ENCODE measurements at places on chromosomes 12 and 14.

DNA sequence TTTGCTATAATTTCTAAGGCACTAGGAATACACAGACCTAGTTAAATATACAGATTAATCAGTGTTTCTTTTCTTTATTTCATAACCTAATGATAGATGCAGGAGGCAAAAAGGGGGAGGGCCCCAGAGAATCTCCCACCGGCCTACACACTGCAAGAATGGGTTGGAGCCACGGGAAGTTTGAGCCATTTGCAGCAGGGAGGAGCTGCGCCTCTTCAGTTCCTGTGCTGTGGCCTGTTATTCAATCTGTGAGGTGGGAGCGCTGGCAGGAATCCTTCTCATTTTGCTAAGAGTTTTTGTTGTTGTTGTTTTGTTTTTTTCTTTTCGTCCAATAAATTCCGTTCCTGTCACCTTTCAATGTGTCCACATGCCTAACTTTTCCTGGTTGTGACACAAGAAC lies 251.3 kb upstream of the RPL10L start:
- no peak for DNase-seq

GRCh38 chr12:21583587-21583986 lies 21.1 kb downstream of the GYS2 start:
- no peak for DNase-seq

DNA sequence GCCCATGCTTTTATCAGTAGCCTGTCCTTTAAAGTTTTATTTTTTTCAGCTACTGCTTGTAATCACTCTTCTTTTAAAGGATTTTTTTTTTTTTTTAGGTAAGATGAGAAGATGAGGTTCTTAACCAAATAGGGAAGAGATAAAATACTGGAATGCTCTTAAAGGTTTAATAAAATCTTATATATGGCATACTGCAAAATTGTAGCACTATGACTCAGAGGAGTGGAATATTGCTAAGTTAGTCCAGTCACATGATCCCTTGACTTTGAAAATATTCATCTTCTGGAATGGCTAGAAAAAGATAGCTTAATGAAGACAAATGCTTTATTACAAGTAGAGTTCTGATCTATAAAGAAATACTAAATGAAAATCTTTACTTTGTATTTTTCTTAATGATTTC lies 116.6 kb downstream of the NAV3 start:
- no peak for DNase-seq

DNA sequence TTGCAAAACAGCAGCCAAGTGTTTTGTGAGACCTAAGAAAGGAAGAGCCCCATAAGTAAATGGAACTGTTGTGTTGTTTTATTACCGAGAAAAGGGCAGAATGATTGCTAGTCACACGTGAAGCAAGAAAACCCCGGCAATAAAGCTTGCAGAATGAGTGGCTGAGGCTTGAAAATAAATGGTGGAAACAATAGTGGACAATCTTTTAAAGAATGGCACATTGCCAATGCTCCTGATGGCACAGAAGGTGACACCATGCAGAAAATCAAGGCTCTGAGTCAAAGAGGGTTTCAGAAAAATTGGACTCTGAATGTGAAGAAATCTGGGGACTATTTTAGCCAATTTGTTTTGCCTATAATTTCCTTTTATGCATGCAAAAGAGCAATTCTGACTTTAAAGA lies 4.0 kb upstream of the AQP2 start:
- no peak for DNase-seq

- no peak for DNase-seq
Observed at GRCh38 chr12:54405106-54405505, 14.0 kb downstream of the ITGA5 start.

DNA sequence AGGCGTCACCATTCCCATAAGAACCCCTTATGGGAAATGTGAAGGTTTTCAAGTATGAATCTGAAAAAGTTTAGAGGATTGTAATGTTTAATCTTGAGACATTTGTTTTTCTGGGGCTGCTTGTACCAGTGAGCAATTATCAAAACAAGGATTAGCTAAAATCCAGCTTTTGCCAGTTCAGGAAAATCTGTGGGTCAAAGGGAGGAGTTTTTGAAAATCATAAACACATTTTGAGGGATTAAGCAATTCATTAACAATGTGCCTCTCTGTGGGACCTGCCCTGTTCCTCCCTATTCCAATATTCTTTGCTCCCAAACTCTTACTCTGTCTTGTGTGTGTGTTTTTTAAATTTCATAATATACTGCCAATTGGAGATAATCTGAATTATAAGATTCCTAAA lies 11.7 kb upstream of the DAAM1 start:
- no peak for DNase-seq

- DNase-seq, result no peak
Observed at GRCh38 chr14:77318006-77318553, 2.6 kb downstream of the POMT2 start.

- DNase-seq, result no peak
Observed at GRCh38 chr12:125013816-125014442, 20.5 kb downstream of the BRI3BP start.

DNA sequence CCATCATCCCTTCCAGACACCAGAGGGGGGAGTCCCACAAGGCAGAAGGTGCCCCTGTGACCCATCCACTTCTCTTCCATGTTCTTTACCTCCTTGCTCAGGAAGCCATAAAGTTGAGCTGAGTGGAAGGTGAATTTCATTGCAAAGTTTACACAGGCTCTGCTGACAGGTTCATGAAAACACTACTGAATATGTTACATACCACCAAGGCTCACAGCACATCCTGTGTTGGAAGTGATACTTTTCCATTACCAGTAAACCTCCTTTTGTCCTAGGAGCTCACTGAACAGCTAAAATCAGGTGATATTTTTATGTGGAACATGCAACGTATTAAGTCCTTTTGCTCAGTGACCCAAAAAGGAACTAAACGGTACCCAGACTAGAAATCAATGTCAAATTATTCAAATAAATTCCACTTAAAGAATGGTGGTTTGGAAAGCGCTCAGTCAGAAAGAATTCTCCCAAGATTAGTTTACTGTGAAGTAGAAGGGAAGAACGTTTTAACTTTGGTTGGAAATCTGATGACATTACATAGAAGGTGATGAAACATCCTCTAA lies 196.2 kb upstream of the NUDT4 start:
- DNase-seq, result no peak

DNA sequence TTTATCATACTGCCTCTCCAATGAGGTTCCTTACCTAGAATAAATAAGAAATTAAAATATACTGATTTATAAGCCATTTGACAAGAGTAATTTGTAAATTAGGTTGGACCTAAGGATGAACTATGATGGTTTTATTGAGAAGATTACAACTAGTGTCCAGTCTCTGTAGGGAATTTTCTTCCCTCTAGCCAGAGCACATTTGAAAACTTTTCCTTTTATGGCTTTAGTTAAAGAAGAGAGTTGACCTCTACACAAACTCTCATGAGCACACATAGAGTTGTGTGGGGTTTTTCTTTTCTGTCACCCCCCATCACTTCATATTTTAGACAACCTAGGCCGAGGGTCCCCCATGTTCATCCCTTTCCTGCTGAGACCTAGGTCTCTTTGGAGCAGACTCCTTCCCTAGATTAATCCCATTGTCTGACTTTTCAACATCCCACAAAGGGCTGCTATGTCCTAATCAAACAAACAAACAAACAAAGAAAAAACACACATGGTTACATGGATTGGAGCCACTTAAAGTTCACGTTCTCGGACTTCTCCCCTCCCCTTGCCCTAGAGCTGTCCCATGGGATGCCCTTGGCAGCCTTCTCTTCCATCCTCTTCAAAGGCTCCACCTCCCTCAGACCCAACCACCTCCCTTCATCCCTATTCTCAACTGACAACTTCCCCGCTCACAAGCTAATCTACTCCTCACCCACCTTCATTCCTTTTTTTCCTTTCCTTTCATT lies 40.7 kb downstream of the GPR135 start:
- DNase-seq, result no peak

DNA sequence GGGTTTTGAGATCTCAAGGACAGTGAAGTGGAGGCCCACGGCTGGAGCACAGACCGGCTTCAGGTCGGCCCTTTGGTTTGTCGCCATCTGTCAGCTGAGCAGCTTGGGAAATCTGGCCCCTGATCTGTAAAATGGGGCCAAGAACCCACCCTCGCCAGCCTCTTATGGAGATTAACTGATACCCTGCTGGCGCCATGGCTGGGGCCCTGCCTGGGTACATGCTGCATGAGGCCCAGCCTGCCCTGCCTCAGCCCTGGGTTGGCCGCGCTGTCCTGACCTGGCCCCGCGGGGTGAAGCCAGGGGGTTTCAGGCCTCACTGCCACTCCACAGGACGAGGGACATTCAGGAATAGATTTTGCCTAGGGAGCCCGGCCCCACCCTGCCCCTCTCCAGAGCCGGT lies 33.9 kb upstream of the MEG3 start:
- no peak for DNase-seq

DNA sequence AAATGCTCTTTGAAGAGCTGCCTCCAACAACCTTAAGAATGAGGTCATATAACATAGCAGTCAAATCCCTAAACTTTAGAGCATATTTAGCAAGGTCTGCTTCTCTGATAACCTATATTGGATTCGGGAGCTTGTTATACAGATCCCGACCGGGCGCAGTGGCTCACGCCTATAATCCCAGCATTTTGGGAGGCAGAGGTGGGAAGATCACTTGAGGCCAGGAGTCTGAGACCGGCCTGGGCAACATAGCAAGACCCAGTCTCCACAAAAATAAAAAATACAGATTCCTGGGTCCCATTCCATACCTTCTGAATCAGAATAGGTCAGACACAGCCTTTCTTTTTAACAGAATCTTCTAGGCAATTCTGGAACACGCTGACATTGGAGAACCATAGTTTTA lies 46.7 kb downstream of the SPRING1 start:
- no peak for DNase-seq

DNA sequence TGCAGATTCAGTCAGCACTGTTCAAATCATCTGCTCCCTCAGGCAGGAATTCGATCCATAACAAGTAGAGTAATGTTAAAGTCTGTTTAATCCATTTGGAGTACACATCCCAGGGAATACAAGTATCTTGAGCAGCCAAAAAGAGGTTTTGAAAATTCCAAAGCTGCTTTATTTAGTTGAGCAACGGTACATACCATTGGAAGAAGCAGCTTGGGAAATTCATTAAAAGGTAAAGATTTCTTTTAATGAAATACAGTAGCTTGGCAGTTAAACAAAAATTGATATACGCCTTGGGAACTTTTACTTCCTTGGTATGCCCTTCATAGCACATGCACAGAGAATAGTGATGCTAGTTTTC lies 153.8 kb downstream of the LRIG3 start:
- no peak for DNase-seq

DNA sequence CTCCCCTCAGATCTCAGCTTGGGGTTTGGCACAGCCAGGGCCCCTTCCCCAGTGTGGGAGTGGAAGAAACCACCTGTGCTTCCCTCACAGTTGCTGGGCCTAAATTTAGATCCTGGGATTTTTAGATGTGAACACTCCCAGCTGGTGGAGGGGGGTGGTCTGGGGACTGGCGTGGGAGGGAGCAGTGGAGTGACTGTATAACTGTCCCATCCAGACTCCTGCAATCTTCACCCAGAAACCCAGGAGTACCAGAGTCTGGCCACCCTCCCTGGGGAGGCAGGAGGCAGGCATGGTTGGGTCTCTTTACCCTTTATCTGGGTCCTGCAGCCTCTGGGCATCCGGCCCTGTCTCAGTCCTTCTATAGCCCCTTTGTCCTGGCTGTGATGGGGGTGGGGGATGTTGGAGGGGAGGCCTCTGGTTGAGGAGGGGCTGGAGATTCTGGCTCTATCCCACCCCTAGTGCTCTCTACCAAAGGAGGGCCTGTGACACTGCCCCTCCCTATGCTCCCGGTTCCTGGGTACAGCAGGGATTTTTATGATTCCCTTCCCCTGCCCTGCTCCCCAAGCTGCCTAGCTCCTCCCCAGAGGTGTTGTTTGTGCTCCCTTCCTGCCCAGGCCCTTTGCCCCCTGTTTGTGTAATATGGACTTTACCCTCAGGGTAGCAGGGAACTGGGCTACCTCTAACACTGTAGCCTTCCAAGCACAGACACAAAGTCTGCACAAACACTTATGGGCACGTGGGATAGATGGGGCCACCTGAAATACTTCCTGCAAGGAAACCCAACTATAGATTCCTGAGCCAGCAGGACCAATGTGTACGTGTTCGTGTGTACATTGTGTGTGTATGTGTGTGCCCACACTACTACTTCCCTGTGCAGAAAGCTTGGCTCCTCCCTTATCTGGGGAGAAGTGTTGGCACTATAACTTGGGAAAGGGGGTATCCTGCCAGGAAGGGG lies 1.7 kb downstream of the ERBB3 start:
- no peak for DNase-seq

DNA sequence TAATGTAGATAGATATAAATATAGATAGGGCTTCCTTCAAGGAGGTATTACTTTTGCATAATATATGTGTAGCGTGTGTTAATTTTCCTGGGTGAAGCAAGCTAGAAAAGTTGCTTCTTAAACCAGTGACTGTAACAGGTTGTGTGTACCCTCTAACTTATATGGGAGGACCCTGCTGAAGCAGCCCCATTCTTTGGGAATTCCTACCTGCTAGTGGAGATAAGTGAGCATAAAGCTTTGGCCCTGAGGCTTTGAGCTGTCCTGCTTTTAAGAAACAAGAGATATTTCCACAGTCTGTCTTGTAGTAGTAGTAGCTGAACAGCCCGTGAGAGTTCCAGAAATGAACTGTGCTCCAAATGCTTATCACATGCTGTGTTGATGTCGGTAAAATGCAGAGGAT lies 8.6 kb downstream of the RMST start:
- DNase-seq, result no peak
